ENCODE measurements at places on chromosomes 12 and 14.

DNA sequence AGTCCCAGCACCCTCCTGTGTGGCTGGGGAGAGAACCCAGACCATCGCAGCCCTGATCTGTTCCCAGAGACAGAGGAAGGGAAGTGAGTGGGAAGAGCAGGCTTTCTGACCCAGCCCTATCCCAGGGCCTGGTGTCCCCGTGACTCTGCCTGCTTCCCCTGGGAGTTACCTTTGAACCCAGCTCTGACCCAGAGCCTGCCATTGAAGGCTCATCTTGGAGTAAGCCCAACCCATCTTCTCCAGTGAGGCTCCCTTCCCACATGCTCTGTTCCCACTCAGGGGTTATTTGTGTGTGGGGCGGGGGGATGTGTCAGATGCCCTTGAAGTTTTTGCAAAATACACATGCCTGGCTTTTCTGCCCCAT is 6.0 kb downstream of the TMEM63C start:
- no peak for DNase-seq

DNA sequence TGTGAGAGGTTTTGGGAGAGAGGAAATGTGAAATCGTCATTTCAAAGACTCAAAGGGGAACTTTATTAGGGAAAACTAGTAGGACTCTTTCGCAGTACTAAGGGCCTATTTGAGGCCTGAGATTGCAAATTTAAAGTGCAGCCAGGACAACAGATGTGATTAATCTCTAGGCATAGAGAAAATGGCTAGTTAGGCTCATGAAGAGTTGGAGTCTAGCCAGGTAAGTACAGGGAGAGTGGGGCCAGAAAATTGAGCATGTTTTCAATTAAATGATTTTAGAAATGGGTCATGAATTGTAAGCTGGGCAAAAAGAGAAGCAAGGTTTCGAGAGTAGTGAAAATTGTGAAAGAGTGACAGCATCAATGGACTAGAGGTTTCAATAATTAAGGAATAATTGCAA is 91.9 kb upstream of the LMNTD1 start:
- no peak for DNase-seq

DNA sequence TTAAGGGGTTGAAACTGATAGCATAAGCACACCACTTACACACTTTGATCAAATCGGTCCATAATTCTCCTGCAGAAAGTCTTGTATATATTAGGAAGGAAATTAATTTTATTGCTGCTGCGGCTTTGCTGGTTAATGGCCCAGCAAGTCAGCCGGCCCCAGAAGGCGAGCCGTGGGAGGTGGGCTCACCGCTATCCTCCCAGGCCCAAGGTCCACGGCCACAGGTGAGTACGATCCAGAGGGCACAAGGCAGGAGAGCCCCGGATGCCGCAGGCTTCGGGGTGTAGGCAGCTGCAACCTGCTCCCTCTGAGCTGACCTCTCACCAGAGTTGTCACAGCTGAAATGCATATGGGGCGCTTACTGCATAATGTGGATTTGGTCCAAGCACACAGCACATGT is 165.7 kb downstream of the TBX5 start:
- DNase-seq = no peak

DNA sequence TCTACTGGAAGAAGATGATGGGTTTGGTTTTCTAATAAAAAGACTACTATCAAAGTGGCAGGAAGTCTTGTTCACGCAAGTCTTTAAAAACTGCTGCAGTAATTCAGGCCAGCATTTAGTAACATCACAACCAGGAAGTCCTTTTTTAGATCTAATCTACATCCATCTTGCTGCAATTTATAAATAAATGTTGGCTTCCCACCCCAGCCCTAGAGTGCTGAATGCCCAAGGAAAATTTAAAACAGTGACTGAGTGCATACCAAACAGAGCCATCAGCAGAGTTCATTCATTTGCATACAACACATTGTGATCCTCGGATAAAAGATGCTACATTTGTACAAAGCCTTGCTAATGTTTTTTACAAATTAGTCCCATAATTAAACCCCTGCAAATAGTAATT is 72.1 kb downstream of the PHLDA1 start:
- DNase-seq = no peak

DNA sequence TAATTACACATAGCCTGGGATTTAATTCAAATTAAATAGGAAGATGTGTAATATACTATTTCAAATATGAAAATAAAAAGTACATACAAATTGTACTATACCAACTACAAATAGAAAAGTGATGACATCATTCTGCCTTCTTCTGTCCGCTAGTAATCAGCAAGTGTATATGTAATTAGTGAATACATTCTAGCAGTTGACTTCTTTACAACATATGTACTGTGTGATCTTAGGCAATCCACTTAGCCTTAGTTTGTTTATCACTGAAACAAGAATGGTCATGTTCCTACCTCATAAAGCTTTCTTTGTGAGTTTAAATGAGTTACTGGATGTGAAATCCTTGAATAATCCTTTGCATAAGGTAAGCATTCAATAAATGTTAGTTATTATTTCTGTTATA is 7.8 kb upstream of the LUM start:
- DNase-seq = no peak

GRCh38 chr14:70527501-70528105 is 7.2 kb downstream of the ADAM20 start:
- DNase-seq = no peak

GRCh38 chr14:102027951-102028350 is 58.9 kb downstream of the HSP90AA1 start:
- no peak for DNase-seq

DNA sequence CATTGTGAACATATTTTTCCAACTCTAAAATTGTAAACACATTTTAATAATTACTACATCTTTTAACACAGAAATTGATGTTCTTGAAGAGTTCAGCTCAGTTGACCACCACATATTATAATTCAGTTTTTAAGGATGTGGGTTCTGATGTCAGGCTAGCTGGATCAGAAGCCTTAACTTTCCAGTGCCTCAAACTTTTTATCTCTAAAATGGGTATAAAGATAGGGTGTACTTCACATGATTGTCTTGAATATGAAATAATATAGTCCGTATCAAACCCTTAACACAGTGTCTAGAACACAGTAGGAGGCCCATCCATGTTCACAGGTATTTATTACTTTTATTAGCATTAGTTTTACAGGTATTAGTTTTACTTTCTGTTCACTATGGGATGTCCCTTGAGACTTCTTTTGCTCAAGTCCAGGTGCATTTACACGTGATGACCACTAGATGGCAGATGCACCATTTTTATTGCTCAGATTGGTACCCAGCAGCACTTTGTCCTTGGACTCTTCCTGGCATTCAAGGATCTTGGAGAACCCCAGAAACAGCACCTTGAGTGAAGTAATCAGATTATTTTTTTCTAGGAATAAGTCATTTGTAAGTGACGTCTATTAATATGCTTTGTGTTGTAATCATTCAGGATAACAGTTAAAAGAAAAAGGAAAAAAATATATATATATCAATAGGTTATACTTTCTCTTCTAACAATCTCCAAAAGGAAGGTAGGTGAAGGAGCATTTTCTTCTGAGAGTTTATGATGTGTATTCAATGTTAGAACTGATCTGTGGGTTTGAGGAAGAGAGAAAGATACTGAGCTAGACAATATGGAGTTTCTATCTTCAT is 580.2 kb downstream of the ETNK1 start:
- DNase-seq = no peak

DNA sequence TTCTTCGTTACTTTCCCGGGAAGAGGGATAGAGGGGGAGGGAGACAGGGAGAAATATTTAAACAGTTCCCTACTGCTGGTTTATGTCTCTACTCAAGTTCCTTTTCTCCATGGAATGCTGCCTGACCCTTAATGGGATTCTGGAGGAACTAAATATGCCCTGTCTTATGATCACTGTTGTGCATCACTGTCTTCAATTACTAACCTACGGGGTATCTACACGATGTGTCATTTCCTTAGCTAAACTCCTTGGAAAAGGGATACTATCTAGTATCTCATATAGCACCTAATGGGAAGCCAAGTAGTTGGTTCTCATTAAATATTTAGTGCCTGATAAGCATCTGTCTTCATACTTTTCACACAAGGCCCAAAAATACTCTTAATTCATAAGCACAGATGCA is 37.5 kb upstream of the FBLN5 start:
- DNase-seq = no peak

DNA sequence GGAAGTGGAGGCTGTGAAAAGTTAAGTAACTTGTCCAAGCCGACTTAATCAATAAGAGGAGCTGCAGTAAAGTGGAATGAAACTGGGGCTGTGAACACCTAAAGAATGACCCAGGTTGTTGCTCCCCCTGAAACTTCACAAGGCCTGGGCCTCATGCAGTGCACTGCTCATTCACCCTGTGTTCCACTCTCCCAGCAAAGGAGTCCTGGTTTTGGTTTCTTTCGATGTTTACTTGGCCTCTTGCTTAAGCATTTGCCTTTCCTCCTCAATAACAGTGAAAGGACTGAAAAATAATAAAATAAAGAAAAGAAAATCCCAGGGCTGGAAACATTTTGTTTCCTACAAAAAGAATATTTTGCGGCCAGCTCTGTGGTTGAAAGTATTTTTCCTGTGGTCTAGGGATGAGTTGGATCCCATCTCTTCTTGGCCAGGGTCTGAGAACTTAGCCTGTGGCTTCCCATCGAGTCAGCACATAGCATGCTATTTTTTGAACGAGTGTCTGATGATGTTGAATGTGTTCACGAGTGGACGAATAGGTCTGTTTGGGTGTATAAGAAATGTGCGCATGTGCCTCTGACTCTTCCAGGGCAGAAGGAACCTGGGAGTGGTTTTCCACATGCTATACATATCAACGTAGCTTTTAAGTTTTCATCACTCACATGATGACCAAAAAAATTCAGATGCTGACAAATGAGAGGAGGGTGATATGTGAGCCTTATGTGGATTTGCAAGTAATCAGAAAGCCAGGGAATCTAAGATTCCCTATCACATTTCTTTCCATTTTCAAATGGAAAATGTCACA is 349.8 kb downstream of the ZFP36L1 start:
- DNase-seq = no peak

DNA sequence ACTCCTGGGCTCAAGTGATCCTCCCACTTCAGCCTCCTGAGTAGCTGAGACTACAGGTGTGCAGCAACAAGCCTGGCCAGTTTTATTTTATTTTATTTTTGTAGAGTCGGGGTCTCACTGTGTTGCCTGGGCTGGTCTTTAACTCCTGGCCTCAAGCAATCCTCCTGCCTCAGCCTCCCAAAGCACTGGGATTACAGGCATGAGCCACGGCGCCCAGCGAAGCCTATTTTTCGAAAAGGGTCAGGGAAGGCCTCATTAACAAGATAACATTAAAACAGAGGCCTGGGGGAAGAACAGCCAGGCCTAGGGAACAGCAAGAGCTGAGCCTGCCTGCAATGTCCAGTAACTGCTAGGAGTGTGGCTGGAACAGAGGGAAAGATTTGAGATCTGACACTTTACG is 36.1 kb upstream of the VRK1 start:
- DNase-seq = no peak

DNA sequence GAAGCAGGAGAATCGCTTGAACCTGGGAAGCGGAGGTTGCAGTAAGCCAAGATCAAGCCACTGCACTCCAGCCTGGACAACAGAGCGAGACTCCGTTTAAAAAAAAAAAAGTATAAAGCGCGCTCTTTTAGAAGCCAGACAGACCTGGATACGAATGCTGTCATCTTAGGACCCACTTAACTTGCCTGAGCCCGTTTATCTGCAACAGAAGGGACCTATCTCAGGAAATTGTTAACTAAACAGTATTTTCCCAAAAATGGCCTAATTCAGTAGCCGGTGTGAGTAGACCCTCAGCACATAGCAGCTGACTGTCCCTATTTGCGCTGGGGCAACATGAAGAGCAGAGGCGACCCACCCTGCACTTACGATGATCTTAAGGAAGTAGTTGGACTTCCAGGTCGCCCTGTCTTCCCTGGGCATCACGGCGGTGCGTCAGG is 529 bp downstream of the RPLP0 start:
- DNase-seq = no peak

- no peak for DNase-seq
Observed at GRCh38 chr12:1929985-1930802, 11.7 kb upstream of the CACNA2D4 start.

DNA sequence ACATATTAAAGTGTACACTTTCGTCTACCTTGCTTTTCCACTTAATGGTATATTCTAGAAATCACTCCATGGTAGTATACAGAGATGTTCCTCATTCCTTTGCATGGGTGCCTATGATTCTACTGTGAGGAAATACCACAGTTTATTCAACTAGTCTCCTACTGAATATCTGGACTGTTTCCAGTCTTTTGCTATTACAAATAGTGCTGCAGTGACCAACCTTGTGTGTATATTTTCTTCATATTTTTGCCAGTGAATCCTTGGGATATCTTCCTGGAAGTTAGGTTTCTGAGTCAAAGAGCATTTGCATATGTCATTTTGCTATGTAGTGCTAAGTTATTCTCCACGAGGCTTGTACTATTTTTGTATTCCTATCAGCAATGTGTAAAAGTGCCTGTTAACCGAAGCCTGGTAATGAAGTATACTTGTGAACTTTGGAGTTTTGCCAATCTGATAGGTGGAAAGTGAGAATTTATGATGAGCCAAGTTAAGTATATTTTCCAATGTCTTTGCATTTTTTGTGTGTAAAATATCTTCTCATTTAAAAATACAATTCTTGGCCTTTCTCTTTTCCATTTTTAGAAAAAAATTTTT is 31.3 kb upstream of the TMEM263 start:
- DNase-seq = no peak

- no peak for DNase-seq
Observed at GRCh38 chr12:108307006-108307405, 32.1 kb downstream of the CMKLR1 start.

DNA sequence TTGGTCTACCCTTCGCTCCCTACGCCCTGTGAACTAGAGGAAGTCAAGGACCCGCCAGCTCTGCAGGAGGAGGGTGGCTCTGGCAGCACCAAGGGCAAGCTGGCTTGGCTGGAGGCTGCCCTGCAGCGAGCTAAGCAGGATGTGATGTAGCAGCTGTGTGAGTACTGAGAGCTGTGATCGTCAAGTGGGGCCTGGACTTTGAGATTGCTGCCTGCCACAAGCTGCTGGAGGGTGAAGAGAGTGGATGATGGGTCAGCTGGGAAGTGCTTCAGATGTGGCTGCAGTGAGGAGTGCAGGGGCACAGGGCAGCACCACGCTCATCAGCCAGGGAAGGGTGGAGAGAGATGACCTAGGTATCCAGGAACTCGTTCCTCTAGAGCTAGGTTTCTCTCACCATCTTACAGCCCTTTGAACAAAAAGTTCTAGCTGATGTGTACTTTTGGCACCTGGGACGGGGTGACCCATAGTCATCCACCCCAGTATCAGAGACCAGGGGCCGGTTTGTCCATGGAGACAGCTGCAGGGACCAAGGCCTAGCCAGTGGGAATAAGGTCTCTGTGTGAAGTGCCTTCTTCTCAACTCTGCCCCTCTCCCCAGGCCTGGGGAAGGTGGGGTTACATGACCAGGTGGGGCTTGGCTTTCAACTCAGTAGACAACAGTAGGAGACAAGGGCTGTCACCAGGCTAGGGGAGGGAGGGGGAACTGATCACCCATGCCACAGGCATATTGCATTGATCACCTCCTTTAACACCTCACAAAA is 3.2 kb downstream of the KRT86 start:
- DNase-seq = no peak
